ENCODE measurements at places on chromosomes 1 and 21.
A peak's percentile ranks its signal among the peaks of the same experiment; 100 is the strongest.

DNA sequence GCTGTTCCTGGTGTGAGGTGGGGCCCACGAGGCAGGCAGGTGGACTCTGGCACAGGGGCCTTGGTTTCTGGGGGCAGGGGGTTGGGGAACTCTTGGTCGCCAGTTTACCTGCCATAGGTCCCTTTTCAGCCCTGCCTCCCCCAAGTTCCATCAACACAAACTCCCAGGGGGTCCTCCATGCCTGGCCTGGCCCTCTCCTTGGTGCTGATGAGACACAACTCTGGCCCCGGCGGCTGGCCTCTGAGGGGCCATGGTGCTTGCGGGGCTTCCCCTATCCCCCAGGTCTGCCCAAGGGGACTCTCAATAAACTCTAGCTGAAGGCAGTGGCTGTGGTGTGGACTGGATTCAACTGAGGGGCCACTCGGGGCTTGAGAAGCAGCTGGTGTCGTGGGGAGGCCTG is 16.0 kb downstream of the HTR6 start:
- no peak for DNase-seq

GRCh38 chr1:65207317-65207716 is 59.3 kb downstream of the AK4 start:
- DNase-seq, result no peak

DNA sequence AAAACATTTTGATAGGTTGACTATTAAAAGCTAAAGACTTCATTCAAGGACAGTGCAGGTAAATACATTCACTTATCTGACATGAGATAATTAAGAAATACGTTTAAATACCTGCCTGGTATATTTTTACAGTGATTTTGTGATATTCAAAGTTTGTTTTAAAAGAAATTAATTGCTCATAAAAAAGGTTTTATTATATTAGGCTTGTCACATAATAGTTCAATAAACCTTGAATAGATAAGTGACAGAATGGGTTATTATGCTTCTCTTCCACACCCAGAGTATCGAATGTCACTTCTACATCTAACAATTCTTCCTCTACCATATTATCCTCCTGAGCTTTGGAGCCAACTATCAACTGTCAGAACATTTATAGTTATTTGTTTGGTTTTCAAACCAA is 60.0 kb downstream of the LTN1 start:
- no peak for DNase-seq

- DNase-seq, result no peak
Observed at GRCh38 chr21:38356883-38357625, 100.3 kb downstream of the KCNJ15 start.

GRCh38 chr1:15834406-15835204 is 12.9 kb upstream of the SPEN start:
- peak; percentile 74 for DNase-seq

- DNase-seq, result no peak
Observed at GRCh38 chr1:180956028-180956640, 43.4 kb downstream of the KIAA1614 start.
